ENCODE measurements at places on chromosomes 4 and X.

DNA sequence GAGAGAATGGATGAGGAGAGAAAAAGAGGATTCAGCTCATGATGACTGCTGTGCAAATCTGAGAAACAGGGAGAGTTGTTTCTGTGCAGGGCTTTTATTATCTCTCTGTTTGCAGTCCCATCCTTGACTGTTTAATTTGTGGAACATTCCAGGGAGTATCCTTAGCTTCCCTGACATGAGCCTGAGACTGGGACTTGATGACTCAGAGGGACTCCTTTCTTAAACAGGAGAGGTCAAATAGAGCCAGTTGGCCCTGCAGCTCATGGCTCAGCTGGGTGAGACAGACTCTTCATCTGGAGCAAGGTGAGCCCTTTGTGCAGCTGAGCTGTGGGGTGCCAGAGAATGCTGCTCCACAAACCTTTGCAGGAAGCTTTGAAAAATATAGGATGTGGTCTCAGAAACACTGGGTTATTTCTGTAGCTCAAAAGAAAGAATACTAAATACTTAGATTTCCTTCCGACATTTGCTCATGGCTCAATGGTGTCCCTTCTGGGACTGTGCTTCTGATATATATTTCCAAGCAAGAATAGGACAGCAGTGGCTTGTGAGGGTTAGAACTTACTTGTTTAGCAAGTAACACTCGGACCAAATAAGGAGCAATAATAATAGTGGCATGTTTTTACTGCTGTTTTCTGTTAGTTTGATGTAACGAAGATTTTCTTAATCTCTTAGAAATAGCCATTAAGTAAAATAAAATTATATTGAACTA, 14.5 kb downstream of the ARHGAP24 start:
- DNase-seq = no peak

GRCh38 chrX:964831-965416, 247.5 kb downstream of the CRLF2 start:
- no peak for DNase-seq

DNA sequence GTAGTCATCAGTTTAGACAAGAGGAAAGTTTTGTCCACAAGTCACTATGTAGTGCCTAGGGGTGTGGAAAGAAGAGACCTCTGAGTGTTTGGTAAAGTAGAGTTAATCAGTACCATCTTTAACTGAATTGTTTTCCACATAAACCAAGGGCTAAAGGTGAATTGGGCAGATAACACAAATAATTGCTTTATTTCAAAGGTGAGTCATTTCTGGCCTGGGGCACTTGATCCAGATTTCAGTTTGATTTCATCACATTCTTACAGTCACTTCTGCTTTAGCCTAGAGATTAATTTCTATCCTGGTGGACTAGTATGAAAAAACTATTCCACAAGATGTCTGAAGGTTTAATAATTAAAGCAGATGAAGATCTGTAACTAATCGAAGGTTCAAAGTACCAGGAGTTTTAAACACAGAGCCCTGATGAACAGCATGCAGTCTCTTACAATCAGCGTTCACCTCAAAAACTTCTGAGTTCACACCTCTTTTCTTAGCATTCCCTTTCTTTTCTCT, 74.5 kb upstream of the BOD1L1 start:
- no peak for DNase-seq

DNA sequence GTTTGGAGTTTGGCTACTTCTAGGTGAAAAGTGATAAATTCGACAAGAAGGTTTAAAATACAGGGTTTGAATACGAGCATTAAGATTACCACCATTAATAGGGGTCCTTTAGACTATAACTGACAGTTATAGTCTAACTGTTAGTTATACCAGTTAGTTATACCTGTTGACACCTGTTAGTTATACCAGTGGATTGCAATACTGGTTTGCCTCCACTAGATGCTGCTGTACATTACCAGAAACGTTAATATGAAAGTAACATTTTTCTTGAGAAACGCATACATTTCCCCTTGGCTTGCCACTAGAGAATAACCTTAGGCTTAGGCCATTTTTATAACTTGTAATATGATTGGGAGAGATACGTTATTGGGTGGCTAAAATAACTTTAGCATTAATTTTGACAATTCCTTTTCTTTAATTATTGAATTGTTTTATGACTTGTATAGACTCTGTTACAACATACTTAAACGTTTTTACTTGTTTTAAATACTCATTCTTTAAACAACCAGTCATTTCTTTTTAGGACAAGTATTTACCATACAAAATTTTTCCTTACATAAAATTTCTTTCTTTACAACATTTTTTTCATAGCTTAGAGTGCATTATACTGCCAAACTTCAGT, 911.2 kb downstream of the FSTL5 start:
- DNase-seq = no peak

GRCh38 chr4:130600706-130601105, 1504.8 kb downstream of the C4orf33 start:
- DNase-seq = no peak

GRCh38 chr4:25450491-25450901, 73.4 kb downstream of the ANAPC4 start:
- DNase-seq = no peak

- no peak for DNase-seq
Measured at GRCh38 chr4:38921151-38921550, 53.5 kb downstream of the FAM114A1 start.

GRCh38 chr4:143289370-143289769, 47.3 kb upstream of the GAB1 start:
- DNase-seq = no peak

DNA sequence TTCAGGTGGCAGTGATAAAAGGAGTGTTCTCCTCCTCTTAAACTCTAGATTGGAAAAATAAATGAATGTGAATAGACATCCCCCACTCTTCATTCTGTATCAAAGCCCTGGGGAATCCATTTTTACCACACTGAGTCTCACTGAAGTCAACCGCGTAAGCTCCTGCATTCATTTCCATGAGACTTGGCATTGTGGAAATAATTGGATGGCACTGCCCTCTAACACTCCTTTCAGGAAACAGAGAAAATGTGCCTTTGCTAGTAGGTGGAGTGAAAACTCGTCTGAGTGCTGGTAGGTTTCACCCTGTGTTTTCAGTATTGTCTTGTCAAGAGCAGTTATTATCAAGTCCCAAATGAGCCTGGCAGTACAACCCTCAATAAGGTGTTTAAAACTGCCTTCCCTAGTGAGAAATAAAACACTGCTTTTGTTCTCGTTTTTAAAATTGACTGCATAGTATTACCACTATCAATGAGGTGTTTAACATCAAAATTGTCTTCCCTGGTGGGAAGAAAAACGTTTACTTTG, 9.7 kb upstream of the CDKN2AIP start:
- no peak for DNase-seq

- no peak for DNase-seq
Measured at GRCh38 chr4:110982486-110982885, 359.6 kb upstream of the PITX2 start.

DNA sequence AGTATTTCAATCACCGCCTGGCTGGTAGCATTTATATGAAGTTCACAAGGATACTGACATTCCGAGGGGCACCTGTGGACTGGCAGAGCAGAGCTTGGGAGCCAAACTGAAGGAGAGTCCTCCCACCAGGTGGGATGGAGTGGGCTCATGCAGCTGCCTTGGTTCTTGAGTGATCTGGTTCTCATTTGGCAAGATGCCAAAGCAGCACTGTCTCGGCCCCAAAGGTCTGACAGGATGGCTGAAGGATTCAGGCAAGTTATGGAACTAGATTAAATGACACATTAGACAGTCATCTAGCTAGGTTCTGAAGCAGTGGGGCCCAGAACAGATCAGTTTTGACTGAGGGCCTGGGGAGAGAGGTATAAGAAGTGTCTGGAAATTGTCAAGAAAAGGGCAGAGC, 3.2 kb downstream of the FGF16 start:
- no peak for DNase-seq

DNA sequence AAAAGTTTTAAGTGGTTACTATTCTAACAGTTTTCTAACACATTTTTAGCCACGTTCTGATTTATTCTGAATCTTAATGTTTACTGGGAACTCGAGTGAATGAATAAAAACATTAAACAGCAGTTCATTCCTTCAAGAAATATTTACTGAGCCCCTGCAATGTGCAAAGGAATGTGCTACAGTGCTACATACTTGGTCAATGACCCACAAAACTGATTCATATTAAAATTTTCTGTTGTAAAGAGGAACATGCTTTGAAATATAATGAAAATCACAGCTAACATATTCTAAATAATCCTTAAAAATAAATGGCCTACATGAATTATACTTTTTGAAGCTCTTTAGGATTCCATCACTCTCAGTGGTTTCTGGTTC, 78.7 kb downstream of the ARAP2 start:
- no peak for DNase-seq

DNA sequence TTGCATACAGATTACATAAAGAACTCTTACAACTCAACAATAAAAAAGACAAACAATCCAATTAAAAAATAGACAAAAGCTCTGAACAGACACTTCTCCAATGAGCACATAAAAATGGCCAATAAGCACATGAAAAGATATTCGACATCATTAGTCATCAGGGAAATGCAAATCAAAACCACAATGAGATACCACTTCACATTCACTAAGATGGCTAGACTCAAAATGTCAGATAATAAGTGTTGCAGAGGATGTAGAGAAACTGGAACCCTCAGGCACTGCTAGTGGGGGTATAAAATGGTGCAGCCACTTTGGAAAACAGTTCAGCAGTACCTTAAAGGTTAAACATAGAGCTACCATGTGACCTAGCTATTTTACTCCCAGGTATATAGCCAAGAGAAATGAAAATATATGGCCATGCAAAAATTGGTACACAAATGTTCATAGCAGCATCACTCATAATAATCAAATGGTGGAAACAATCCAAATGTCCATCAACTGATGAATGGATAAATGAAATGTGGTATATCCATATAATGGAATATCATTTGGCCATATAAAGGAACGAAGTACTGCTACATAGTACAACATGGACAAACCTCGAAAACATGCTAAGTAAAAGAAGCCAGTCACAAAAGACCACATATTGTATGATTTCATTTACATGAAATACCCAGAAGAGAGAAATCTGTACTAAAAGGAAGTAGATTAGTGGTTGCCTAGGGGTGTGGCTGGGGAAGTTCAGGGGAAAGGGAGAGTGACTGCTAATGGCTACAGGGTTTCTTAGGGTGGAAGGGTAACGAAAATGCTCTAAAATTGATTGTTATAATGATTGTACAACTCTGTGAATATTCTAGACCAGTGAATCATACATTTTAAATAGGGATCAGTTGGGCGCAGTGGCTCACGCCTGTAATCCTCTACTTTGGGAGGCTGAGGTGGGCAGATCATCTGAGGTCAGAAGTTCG, 29.4 kb downstream of the SASH3 start:
- no peak for DNase-seq

DNA sequence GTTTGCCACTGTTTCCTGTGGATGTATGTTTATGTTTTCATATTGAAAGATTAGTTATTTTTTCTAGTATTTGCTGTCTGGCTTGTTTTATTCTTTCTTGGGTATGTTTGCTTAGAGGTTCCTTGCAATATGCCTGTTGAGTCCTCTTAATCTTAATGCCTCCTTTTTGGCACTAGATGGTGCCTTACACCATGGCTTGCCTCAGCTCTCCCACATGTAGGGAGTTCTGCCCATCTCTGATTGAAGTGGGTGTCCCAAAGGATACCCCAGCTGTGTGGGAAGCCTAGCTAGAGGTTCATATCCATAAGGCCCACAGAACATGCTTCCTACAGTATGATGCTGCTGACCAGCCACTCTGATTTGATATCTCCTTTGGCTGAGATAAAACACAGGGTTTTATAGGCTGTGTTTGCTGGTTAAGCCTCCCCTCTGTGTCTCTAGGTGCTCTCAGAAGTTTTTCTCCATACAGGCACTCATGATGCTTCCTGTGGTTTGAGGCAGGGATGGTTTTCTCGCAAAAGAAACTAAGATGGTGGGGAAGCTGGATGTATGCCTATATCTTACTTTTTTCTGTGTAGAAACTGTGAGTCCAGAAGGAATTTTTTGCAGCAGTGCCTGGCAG, 162.4 kb downstream of the ASB9 start:
- no peak for DNase-seq

GRCh38 chrX:118802857-118803256, 20.8 kb upstream of the ZCCHC12 start:
- DNase-seq = no peak
